T-helper 17 cell (primary cell): ENCODE measurements at places on chromosomes 4 and X.

GRCh38 chr4:113825272-113825671 lies 63.7 kb upstream of the CAMK2D start:
- DNase-seq = no peak

- DNase-seq = no peak
Observed at GRCh38 chrX:106919932-106920452, at the start of gene CLDN2. Gene CLDN2, plus strand, starts transcription at chrX:106920402. Its CDS starts 7,827 bp downstream, at chrX:106928229.

- DNase-seq = no peak
Observed at GRCh38 chr4:158079661-158080060, 93.2 kb downstream of the GASK1B start.

- no peak for DNase-seq
Observed at GRCh38 chr4:159600061-159600460, 497.2 kb downstream of the RAPGEF2 start.
